ENCODE measurements at places on chromosomes 12 and 14.
A peak's percentile ranks its signal among the peaks of the same experiment; 100 is the strongest.

- no peak for DNase-seq
Measured at GRCh38 chr14:31752867-31753661, 191.9 kb downstream of the NUBPL start.

GRCh38 chr12:34391771-34392581, 369.7 kb downstream of the ALG10 start:
- no peak for DNase-seq

DNA sequence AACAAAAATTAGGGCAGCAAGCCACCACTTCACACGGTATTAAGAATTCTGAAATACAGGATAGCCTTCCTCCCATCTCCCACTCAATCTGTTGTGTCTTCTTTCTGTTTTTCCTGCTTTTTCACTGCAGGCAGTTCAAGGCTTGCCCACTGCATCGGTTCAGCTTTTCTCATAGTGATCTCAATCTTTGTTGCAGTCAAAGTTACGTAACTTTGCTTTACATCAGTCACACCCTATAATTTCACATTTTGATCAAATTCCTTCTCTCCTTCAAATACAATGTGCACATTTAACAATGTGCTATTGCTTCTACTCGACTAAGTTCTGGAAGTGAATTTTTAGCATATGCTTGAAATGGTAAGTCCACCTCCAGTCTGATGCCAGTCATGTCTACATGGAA, 217.6 kb downstream of the EFCAB11 start:
- DNase-seq: no peak

DNA sequence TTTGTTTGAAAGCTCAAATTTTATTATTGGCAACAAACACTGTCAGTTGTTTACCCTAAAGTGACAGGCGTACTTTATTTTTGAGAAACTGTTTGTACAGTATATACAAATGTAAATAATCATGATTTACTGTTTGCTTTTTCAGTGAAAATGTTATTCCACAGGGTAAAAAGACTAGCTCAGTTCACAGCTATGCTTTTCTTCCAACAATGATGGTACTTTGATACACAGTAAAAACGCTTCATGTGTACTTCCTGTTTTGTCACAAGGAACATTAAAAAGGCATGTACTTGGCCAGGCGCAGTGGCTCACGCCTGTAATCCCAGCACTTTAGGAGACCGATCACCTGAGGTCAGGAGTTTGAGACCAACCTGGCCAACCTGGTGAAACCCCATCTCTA, 53.7 kb downstream of the MON2 start:
- no peak for DNase-seq

DNA sequence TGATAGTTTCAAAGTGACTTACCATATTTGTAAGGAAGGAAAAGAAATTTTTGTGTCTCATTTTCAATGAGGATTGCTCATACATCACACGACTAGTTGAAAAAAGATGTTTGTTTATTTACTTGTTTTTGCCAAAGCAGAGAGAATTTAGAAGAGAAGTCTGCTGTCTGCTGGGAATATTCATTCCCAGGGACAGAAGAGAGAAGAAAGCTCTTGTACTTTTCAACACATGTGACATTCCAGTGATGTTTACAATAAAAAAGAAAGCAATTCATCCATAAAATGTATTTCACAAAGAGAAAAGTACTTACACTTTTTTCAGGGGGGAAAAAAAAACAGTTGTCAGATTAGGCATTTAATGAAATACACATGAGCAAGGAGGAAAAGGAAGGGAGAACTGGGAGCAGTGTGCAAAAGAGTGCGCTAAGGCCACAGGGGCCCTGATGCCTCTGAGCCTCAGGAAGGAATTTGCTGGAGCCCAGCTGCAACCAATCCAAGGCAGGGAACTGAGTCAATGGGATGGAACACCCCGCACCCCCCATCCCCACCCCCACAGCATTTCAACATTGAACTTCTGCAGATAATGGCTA, 115.0 kb downstream of the RPAP3 start:
- DNase-seq: no peak

- DNase-seq: no peak
Measured at GRCh38 chr12:91210144-91210543, 27.5 kb upstream of the DCN start.

DNA sequence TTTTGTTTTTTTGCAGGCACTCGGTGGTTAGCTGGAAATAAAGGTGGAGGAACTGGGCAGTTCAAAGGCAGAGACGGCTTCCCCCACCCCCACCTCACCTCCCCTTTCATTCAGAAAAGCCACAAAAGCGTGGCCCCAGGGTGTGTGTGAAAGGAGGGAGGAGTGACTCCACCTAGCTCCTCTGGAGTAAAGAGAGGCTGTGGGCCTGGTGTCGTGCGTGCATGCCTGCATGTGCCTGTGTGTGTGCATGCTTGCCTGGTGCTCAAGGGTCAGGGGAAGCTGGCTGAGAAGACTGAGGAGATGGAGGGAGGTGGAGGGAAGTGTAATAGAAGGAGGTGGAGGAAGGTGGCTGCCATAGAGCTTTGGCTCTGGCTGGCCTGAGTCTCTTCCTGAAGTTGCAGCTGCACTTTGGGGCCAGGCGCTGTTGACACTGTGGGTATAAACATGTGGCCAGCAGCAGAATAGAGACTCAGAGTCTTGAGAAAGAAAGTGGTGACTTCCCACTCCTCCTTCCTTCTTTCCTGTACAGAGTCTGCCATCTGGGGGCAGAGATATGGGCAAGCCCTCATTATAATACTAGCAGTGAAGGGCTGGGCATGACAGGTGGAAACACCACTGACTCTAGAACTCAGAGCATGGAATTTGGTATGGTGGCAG, 36.9 kb upstream of the SINHCAF start:
- DNase-seq: peak; percentile 41

DNA sequence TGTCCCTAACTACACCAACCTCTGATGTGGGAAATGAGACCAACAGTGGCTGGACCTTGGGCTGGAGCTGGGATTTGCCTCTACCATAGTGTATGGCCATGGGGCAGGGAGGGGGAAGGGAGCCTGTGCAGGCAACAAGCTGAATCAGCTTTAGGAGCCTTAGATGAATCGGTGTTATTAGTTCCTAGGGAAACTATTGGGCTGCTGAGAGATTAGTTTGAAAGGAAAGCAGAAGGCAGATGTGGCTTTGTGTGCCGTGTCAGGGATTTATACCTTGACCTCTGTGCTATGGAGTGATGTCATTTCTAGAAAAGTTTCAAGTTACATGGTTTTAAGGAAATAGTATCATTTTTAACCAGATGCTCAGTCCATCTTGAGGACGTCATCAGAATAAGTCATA, 19.5 kb upstream of the GAS2L3 start:
- no peak for DNase-seq

DNA sequence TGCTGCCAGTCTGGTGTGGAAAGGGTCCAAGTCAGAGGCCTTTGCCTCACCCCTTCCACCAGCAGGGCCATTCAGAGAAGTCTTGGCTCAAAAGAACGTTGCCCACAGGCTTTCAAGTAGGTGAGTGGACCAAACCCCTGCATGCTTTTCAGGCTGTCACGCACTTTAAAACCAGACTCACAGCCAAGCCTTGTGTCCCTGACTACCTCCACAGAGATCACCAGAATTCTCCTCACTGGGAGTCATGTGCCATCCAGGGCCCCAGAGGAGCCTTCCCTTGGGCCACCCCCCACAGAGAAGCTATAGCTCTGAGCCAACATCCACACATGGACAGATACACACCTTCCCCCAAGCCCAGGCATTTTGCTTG, 283.1 kb downstream of the DPF3 start:
- peak; percentile 34 for DNase-seq

- DNase-seq: peak; percentile 34
Measured at GRCh38 chr12:2053691-2054090, 904 bp downstream of the CACNA1C start.

DNA sequence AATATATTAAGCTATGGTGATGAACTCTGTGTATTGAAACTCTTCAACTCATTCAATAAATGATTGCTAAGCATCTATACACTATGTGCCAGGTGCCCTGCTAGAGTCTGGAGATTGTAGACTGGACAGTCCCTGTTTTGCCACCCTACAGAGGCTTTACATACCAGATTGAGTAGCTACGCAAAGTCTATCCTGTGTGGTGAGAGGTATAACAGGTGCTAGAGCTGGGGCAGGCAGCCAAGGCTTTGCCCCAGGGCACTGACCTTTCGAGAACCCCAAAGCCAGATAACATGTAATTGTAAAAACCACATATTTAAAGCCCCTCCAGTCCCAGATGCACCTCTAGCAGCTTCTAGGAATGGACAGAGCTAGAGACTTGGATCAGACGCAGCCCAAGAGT, 52.8 kb downstream of the PPM1H start:
- DNase-seq: no peak

DNA sequence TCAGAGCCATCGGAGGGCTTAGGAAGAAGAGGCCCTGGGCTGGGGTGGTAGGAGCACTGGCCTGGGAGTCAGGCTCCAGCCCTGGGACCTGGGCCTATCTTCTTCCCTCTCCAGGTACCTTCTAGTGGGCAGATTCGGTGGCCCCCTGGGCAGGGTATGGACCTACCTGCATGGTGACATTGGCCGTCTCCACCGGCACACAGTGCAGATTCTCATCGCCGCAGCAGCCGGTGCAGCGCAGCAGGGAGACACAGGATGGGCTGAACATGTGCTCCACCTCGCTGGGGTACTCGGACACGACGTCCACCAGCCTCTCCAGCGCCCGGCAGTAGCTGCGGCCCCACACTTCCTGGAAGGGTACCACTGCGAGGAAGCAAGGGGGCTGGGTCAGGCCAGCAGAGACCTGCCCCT, 6.2 kb downstream of the PGF start:
- no peak for DNase-seq

- no peak for DNase-seq
Measured at GRCh38 chr14:103232031-103232808, 101.8 kb upstream of the EIF5 start.

GRCh38 chr12:202081-202731, 11.8 kb downstream of the SLC6A12 start:
- DNase-seq: peak; percentile 92

DNA sequence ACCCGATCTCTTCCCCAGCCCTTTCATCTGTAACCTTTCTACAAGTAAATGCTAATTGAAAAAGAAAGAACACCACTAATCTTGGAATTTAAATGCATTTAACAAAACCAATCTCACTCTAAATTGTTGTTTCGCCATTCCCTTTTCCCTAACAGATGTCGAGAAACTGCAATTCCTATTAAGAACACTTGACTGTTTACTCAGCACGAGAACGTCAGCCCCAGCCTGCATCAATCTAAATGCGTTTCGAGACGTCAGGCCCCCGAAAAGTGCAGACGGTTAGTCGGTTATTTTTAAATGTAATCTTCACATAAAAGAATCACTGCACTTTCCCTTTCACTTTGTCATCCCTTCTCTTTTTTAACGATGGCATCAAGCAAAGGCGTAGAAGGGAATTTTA, 837.6 kb downstream of the VRK1 start:
- DNase-seq: no peak

GRCh38 chr12:10067264-10067663, 31.5 kb downstream of the CLEC1A start:
- no peak for DNase-seq

DNA sequence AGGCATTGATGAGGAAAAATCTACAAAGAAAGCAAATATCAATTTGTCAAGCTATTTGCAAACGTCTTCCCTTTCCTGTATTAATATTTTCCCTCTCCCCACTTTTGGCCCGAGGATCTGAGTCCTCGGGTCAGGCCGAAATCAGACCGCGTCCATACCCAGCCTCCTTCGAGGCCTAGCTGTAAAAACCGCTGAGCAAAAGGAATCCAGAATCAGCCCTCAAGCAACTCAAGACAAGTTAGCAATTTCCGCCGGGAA, 353 bp upstream of the MAPK1IP1L start:
- DNase-seq: no peak

- DNase-seq: no peak
Measured at GRCh38 chr12:19387161-19387560, 52.1 kb upstream of the AEBP2 start.

- no peak for DNase-seq
Measured at GRCh38 chr12:65968359-65968758, 144.1 kb downstream of the HMGA2 start.

DNA sequence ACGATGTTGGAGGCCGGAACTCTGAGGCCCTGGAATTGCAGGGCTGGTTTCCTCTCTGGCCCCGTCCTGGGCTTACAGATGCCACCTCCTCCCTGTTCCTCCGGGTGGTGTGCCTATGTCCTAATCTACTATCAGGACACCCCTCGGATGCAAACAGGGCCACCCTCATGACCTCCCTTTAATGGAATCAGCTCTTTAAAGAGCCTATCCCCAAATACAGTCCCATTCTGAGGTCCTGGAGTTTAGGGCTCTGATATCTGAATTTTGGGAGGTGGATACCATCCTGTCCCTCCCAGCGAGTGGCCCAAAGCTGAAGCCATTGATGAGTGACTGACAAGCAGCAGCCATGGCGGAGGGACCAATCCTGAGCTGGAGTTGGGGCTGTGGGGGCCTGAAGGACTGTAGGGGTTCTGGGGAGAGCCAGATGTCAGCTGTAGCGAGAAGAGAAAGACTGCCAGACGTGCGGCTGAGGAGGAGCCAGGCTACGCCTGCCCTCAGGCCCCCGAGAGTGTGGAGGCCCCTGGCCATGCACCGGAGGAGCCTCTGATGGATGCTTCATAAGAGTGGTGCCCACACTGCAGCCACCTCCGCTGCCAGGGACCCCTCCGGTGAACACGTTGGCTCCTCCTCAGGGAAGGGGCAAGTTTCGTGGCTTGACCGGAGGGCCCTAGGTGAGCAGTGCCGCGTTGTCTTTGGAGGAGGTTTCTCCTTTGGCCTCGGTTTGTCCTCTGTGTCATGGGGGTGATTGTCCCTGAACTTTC, 100.2 kb downstream of the KIF26A start:
- no peak for DNase-seq

GRCh38 chr14:50602035-50602434, 42.1 kb downstream of the ATL1 start:
- no peak for DNase-seq

DNA sequence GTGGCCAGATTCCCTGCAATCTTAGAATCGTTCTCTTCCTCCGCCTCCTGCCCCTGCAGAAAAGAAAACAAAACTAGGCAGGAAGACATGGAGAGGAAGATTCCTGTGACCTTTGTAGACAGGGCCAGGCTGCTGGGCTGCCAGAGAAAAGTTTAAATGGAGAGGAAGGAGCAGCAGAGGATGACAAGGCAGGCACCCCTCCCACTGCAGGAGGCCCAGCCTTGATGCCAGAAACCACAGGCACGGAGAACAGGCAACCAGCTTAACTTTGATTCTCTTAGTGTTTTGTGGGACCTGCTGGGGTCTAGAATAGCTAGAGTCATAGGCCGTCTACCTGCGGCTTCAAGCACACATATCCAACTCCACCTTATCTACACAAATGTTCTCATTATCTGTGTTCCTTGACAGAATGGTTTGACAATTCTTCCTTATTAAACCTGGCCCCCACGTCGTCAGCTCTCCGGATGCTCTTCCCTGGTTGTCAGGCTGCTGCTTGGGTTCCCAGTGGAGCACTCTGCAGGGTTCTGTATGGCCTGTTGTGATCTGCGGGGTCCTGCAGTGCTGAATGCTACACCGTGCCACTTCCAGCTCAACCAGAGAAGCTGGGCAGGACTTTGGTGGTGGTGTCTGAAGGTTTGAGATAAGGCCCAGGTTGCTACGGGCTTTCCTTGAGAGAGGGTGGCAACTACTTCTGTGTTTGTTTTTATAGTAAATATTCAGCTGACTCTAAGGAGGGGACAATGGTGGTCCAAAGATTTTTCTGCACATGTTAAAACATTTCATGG, 609.5 kb downstream of the AACS start:
- no peak for DNase-seq
